ENCODE measurements at places on chromosomes 3 and 15.
A peak's percentile ranks its signal among the peaks of the same experiment; 100 is the strongest.

DNA sequence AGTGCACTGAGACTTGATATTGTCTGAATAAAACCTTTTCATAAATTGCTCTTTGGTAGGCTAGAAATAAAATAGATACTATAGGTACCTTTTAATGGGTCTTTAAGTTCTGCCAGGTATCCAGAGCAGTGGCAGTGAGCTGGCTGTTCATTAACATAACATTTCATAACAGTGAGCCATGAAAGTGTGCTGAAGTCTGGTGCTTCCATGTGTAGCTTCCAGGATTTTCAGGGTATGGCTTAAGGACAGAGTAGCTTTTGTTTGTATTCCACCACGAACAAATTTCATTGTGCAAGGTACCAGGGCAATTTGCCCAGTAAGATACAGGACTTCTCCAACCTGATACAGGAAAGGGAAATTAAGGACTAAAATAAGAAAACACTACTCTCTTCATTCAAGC lies 124.7 kb upstream of the NANOGP8 start:
- no peak for DNase-seq

DNA sequence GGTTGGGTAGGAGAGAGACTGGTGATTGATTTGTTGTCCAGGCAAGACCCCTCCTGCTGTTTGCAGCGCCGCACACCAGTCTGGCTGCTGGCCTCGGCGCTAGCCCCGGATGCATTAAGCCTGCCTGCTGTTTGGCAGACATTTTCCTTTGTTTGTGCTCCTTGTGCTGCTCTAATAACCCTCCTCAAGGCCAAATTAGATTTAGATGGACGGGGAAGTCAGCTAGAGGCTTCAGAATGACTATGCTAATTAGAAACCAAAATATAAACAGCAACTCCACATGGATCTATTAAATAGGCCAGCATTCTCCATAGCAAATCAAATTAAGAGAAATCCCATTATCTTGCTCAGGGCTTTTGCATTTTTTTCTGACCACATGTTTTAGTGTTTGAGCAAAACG lies 445.2 kb downstream of the SQOR start:
- DNase-seq = peak; percentile 5

DNA sequence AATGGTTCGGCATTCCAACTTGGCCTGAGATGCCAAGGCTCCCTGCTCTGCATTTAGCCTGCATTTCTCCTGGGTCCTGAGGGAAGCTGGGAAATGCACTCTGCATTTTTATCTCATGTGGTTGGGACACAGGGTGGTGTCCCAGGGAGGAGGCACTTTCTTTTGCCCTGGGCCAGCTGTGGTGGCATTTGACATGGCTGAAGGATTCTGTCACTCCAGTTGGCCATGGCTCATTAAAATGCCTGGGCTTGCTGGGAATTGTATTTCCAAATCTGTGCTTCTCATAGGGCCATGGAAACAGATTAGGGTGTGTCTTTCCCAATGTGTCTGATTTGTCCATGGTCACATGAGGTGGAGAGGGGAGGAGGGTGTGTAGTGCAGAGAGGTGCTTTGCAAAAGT lies 128.3 kb upstream of the RGMA start:
- DNase-seq = no peak

GRCh38 chr15:73244333-73244732 lies 124.4 kb downstream of the HCN4 start:
- no peak for DNase-seq

DNA sequence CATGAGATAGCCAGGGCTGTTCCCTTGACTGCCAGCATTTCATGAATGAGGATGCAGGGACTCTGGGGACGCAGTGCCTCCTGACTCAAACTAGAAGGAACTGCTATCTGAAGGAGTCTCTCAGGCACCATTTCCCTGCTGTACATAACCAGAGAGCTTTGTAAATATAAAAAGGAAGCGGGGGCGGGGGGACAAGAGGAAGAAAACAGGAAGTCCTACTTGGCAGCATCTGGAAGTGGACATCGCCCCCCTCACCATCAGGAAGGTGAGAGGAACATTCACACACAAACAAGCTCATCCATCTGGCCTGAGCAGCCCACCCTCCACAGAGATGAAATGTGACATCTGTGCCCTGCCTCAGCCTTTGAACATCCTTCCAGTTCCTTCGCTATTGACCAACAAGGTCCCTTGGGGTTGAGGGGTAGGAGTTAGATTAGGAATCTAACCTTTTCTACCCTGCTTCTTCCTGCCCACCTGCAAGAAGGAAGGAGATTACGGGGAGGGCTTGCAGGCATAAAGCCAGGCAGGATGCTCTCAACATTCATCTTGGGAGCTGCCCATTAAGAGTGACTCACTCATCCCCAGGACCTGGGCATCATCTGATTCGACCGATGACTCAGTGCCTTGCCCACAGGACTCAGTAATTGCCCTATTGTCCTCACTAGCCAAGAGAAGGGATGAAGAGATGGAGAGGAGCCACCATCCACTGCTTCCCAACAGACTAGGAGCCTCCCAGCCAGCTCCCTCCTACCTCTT lies 31.9 kb downstream of the SH3BP5 start:
- DNase-seq = peak; percentile 83

DNA sequence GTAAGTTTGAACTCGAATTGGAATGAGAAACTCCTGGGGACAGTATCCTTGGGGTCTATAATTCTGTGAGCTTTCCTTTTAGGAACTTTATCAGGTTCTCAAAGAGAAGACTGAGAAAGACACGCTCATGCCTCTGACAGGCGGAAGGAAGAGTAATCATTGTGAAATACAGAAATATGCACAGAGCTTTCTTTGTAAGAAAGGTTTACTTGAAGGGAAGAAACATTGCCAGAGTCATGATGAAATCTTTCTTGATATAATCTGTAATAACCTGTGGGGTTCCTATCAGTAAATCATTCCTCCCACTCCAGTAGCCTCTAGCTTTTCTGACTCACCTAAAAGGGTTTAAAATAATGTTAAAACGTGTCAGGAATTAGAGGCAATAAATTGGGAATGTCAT lies 83.6 kb upstream of the CCDC39 start:
- no peak for DNase-seq

- DNase-seq = no peak
Measured at GRCh38 chr15:57259568-57260040, 116.7 kb upstream of the CGNL1 start.

DNA sequence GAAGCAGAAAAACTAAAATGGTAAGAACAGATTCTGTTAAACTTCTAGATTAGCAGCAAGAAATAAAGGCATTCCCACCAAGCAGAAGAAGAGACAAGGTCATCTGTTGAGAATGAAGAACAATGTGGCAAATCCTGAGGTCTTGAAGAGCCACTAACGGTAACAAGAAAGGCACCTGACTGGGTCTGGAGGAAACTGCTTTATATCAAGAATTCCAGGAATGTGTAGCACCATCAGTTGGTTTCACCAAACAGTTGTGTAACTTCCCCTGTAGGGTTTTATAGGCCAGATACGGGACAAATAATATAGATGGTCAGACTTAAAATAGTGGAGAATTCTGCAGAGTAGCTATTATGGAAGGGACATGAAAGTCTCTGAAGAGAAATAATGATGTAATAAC lies 57.3 kb downstream of the ACAP2 start:
- DNase-seq = no peak

GRCh38 chr3:195718477-195718984 lies 2.2 kb upstream of the MUC20 start:
- no peak for DNase-seq

DNA sequence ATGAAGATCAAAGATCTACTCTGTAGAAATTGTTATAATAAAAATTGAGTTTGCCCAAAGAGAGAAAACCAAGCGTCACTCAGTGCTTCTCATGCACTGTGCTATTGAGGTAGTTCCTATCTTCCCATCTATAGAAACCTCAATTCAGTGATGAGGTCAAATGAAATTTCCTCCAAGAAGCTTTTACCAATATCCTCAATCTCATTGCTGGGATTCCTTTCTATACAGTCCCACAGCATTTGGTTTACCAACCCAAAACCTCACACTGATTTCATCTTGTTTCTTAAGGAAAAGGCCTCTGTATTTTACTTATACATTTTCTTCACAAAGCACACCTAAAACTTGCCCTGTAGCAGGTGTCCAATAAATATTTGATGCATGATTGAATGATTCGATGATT lies 147.2 kb downstream of the ALCAM start:
- no peak for DNase-seq

DNA sequence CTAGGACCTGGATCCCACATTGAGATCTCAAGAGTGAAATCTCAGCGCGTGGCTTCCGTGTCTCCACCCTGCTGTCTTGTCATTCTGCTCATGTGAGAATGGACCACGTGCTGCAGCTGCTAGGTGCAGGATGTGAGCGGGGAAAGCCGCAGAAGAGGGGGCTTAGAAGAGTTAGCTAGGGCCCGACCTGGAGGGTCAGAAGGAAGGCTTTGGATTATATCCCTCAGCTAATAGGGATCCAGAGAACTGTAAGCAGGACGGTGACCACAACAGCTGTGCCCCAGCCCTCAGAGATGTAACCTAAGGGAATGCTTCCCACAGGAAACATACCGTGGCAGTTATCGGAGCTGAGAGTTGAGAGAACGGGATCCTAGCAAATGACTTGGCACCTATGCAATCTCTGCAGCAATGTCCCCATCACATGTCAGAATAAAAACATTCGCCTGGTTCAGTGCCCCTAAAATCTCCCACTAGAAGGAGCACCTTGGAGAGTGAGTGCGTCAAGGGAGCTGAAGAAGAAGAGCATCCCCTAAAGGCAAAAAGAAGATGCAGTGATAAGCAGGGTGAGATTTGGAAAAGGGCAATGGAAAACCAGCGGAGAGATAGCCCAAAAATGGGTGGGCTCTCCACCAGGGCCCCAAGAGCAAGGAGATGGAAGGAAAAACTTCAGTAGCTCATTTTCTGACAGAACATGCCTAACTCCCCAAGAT lies 76.9 kb upstream of the ST8SIA2 start:
- no peak for DNase-seq

DNA sequence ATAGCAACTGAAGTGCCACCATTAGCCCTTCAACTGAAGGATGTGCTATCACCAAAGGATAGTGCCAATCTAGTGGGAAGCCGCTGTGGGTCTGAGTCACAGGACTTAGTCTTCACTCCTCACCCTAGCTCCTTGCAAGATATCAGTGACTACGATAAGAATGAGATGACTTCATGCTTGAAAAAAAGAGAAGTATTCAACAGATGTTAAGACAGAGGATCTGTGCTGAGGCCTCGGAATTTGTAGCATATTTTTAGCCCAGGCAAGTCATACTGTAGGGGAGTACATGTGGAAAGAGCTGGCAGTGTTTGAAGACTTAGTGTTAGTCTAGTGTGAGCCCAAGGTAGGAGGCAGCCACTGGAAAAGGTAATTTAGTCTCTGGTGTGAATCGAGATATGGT lies 270.7 kb upstream of the LRTM1 start:
- DNase-seq = peak; percentile 91

DNA sequence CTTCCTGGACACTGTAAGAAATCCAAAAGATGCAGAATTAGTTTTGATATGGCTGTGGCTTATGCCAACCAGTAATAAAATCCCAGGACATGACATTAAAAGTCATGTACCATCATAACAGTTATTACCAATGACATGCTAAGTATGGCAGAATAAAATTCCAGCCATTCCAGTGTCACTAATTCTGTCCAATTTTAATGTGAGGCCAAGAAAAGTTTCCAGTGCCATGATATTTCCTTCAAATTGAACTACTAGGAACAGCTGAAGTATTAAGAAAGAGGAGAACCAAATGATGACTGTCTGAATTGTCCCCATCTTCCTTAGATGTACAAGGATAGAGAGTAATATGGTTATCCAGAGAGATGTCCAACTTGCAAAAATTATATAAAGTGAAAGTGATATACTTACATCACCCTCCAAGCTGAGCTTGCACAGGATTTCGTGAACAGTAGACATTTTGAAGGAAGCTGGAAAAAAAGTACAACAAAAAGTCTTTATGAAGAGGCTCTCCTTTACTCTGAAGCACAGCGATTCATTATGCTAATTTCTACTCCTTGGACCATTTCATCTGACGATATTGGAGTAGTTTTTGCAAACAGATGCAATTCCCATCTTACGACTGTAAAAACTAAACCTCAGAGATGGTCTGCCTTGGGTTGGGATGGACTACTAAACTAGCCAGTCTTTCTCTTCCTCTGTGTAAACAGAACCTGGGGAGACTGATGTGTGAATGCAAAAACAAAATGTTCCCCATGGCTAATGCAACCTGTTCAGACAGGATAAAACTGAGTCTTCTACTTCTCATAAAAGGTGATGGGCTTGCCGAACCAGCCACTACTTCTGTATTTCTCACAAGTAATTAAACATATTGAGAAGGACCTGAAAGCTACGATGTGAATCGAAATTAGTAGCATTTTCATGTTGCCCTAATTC lies 11.9 kb downstream of the ANXA2 start:
- no peak for DNase-seq

GRCh38 chr15:70473581-70474370 lies 289.6 kb downstream of the UACA start:
- no peak for DNase-seq

DNA sequence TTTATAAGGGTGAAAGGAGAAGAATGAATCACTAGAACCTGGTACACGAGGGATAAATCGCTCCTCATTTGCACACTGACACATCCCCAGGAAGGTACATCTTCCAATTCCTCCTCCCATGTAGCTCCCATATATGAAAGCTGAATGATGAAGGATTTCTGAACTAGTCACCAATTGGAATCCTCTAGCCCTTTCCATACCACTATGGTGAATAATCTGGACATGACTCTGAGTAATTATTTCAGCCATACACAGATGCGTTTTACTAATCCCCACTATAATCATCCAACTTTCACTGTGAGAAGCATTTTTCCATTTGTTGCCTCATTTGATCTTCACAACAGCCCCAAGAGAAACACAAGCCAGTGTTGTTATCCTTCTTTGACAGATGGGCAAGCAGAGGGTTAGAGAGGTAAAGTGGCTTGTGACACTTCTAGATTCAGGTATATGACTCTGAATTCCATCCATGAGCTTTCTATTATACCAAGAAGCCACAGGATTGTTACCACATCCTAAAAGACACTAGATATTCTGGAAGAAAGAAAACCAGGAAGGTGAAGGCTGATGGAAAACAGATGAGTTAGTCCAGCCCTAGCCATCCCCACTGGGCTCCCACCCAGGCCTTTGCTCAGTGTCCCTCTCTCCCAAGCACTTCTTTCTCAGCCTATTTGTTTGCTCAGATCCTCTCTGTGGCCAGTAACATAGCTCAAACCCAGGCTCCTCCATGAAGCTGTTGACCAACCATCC lies 22.2 kb upstream of the BCL6 start:
- DNase-seq = peak; percentile 85

DNA sequence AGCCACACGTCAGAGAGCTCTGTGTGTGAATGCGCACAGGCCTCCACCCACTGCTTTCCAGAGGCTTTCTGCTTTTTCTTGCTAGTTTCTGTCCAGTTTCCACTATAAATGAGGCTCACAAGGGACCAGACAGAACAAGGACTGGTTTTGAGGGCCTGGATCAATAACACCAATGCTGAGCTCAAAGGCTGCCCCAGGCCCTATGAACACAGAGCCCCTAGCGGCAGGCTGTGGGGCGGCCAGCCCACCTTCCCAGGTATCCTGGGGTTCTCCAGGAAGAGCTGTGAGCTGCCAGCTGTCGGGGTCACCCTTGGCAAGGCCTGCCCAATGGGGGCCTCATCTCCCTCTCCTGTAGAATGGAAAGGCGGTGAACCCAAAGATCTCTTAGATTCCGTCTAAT lies 2.2 kb upstream of the ITIH3 start:
- DNase-seq = no peak

- peak; percentile 47 for DNase-seq
Measured at GRCh38 chr3:25592510-25592968, 72.2 kb downstream of the TOP2B start.

- DNase-seq = peak; percentile 62
Measured at GRCh38 chr3:159263750-159264553, 462.1 kb downstream of the MFSD1 start.

Data from AG08395 (cell line).